ENCODE measurements at places on chromosomes 16 and 17.

DNA sequence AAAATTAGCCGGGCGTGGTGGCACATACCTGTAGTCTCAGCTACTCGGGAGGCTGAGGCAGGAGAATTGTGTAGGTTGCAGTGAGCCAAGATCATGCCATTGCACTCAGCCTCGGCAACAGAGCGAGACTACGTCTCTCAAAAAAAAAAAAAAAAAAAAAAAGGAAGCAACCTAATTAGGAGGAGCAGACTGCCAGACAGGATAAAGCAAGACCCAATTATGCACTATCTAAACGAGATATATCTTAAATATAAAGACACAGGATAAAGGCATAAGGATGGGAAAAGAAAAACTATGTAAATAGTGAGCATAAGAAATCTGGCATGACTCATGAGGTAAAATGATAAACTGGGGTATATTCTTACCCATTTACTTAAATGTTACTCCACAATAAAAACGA, 4.9 kb downstream of the TXNDC11 start:
- DNase-seq, result no peak

DNA sequence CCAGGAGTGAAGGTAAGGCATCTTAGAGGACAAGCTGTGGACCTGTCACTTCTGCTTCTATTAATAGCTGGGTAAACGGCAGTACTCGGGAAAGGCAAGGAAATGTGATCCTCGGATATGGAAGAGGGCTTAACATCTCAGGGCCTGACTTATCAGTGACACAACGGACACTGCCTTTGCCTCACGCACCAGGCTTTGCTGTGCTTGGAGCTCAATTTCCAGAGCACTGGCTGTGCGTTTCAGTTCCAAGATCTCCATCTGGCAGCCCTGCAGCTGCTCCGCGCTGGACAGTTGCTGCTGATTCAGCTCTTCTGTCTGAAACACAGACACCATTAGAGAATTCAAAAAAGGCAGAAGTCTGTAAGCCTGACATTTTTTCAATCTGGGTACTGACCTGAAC, 3.5 kb downstream of the KRT40 start:
- DNase-seq, result no peak

DNA sequence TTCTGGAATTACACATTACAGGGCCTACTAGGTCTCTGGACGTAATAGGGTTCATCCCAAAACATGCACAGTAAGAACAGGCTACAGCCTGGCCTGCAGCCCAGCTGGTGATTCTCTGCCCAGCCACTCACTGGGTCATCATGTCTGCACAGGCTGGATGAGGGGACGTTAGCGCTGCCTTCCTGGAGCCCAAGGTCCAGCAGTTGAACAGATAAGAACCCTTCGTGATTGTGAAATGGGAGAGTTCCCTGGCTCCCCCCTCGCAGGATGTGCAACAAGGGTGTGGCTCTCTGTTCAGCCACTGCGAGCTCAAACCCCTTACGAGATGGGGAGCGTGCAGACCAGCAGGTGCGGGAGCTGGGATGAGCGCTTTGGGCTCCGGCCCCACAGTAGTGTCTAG, 200.0 kb upstream of the CDH5 start:
- no peak for DNase-seq

GRCh38 chr17:27701963-27702362, 71.0 kb downstream of the LGALS9 start:
- no peak for DNase-seq

GRCh38 chr16:62970851-62971250, 934.6 kb upstream of the CDH8 start:
- no peak for DNase-seq

Measured in stimulated activated CD4-positive, alpha-beta T cell treated with anti-CD3 and anti-CD28 coated beads, Interleukin-1b, Interleukin-23, amount 100 ng/mL, for 1 hour (primary cell).